ENCODE measurements at places on chromosomes 7 and 10.

GRCh38 chr10:129854796-129855705 lies 109.0 kb downstream of the EBF3 start:
- DNase-seq, result no peak

- no peak for DNase-seq
Measured at GRCh38 chr7:94618126-94618525, 37.8 kb downstream of the SGCE start.

DNA sequence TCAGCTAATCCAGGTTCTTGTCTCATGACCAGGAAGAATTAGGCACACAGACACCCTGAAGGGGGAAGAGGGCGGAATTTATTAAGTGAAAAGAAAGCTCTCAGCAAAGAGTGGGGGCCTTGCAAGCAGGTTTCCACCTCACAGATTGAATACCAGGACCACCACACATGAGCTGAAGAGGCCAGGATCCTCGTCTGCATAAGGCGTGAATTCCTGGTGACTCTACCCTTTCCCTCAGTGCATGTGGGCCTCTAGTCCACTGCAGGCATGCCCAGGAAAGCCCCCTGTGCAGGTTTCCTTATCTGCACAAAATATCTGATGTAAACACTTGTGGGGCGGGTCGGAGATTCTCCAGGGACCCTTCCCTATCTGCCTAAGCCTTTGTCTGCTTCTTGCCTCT lies 782.1 kb upstream of the LRRN3 start:
- DNase-seq, result no peak

DNA sequence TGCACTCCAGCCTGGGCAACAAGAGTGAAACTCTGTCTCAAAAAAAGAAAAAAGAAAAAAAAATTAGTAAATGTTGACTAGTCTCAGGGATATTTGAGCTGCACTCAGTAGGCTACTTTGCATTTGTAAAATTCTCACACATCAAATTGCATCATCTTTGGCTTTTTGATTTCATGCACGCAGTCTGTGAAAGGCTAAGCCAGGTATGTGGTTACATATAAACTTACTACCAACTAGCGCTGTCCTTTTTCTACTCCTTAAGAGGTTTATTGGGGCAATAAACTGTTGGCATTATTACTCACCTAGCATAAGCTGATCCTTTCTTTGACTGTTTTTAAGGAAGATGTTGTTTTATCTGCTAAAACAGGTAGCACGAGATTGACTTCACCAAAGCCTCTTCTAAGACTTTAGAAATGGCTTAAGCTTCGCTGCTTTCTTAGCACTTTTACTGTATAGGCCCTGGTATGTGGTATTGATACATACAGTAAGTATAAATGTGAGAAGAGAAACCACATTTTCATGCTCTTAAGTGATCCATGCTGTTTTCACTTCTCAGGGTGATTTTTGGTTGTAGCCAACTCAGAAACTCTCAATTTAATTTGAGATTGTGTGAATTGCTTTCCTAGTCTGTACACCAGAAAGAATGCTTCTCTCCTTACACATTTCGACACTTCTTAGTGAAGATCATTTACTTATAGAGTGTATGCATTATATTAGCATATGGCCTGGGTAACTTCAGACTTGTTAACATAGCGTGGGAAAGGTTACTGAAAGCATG lies 323.9 kb downstream of the AUTS2 start:
- no peak for DNase-seq

DNA sequence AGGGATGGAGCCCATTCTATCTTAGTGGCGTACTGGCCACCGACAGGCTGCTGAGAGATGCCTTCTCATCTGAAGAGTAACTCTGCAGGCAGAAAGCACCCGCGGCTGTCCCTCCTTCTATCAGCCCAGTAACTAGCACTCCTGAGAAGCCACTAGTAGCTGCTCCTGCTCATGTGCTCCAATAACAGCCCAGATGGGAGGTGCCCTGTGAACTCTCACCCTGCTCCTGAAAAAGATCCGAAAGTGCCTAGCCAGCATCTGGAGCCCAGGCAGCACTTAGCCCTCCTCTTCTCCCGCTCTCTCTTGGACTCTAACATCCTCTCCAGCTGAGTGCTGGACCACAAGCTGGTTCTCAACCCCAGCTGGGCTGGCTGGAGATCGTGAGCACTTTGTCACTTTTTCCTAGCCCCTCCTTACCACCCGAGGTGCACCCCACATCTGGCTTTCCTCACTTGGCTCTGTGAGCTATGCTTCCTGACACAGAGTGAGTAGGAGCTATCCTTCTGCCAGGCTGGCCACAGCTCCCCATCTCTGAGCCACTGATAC lies 239.2 kb downstream of the GRID1 start:
- DNase-seq, result no peak

DNA sequence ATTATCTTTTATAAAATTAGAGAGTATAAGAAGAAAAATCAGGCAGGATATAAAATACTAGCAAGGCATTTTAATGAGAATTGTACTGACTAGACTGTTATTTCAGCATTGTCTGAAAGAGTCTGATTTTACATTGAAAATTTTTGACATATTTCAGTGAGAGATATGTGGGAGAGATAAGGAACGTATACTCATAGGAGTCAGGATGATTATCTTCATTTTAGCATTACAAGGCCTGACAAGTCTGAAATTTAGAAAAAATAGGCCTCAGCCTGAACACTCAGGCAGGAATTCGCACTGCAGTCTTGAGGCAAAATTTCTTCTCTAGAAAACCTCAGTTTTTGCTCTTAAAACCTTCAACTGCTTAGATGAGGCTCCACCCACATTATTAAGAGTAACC lies 386.0 kb downstream of the HGF start:
- no peak for DNase-seq

DNA sequence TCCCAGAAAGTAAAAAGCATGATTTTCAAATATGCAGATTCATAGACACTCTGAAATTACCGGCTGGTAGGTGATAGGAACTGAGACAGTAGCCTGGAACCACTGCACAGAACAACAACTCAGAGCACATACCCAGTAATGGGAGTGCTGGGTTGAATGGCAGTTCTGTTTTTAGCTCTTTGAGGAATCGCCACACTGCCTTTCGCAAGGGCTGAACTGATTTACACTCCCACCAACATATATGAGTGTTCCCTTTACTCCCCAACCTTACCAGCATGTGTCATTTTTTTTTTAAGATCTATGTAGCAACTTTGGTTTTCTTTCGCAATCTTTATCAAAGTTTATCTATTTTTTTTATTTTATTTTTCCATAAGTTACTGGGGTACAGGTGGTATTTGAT lies 358.8 kb downstream of the CALN1 start:
- no peak for DNase-seq

GRCh38 chr10:93090619-93091018 lies 16.9 kb downstream of the CYP26A1 start:
- no peak for DNase-seq

DNA sequence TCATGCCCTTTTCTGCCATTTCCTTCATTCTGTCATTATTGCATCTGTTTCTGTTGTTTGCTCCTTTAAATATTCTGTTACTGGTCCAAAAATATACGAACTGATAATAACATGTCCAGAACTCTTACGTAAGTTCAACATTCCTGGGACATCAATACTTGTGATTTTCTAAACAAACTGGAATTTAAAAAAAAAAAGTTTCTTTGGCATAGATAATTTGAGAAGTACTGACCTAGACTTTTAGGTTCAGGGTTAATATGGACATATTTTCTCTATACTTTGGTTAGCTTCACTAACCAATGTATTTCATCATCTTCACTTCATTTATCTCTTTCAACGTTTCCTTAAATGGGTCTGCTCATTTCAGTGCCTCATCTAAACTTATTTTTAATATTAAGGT lies 147.3 kb downstream of the JMJD1C start:
- no peak for DNase-seq

DNA sequence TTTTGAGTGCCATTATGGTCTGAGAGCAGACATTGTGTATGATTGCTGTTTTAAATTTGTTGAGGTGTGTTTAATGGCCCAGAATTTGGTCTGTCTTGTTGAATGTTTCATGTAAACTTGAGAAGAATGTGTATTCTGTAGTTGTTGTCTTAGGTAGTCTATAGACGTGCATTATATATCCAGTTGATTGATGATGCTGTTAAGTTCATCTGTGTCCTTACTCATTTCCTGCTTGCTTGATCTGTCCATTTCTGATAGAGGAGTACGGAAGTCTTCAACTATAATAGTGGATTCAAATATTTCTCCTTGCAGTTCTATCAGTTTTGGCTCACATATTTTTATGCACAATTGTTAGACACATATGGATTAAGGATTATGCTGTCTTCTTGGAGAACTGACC lies 16.0 kb downstream of the PTPN12 start:
- no peak for DNase-seq

Data from naive B cell (primary cell).